Fibroblast of the conjunctiva (primary cell): ENCODE measurements at places on chromosomes 13 and 19.

GRCh38 chr13:98672947-98673613, 79.4 kb downstream of the SLC15A1 start:
- peak; percentile 62 for DNase-seq

DNA sequence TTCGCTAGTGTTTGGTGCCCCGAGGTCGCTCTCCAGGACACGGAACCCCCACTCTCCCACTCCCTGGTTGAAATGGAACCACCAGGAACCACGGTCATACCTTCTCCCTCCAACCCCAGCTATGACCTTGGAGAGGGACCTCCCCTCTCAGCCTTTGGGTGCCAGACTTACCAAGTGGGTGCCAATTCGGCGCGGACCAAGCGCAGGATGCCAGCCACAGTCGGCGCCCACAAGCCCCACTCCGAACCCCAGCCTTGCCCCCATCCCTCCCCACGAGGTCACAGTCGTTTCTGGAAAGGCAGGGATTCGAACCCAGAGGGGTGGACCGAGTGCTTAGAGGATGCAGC, 910 bp downstream of the PDE4C start:
- DNase-seq: no peak

- no peak for DNase-seq
Observed at GRCh38 chr13:46893221-46893740, 3.6 kb downstream of the HTR2A start.

DNA sequence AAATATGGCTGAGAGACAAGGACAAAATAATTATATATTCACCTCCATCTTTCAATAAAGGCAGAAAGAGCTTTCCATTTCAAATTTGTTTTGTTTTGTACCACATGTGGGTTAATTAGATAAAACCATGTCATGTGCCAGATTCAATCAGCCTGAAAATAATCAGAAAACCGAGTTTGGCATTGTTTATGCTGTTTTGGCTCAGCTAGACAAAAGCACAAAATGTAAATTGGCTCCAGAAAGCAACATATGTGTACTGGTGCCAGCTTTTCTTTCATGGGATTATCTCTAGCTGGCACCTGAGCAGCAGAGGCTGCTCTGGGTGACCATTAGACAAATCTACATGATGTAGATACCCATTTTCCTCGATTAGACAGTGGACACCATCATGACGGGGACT, 9.2 kb upstream of the DNAJC15 start:
- DNase-seq: no peak

DNA sequence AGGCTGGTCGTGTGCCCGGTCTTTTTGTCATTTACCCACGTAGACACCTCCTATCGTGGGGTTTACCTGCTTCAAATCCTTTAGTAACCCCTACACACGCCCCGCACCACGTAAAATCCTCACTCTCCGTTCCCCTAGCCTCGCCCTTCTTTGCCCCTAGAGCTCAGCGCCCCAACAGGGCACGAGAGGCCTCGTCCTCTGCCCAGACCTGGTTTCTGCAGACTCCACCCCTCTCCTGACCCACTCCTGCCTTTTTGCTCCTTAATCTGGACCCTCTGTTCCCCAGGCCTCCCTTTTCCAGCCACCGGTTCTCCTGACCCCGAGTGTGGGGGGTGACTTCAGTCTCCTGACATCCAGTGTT, 412 bp downstream of the ZNF528 start:
- no peak for DNase-seq

- no peak for DNase-seq
Observed at GRCh38 chr13:23510979-23511735, 59.1 kb upstream of the TNFRSF19 start.

DNA sequence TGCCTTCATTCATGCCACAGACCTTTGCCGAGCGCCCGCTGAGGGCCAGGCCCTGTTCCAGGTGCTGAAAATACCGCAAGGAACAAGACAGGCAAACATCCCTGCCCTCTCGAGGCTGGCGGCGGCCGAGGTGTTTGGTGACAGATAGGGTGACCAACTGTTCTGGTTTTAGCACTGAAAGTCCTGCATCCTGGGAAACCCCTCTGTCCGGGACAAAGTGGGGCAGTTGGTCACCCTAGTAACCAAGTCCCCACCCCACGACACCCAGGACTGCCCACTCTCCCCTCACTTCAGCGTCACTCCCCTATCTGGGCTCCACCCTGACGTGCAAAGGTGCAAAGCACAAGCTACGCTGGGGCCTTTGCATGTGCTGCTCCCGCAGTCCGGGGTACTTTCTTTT, 17.3 kb downstream of the ZBTB7A start:
- no peak for DNase-seq

- no peak for DNase-seq
Observed at GRCh38 chr13:51420681-51421490, 31.9 kb downstream of the INTS6 start.

- peak; percentile 83 for DNase-seq
Observed at GRCh38 chr19:16771618-16772017, 52.0 kb downstream of the NWD1 start.

DNA sequence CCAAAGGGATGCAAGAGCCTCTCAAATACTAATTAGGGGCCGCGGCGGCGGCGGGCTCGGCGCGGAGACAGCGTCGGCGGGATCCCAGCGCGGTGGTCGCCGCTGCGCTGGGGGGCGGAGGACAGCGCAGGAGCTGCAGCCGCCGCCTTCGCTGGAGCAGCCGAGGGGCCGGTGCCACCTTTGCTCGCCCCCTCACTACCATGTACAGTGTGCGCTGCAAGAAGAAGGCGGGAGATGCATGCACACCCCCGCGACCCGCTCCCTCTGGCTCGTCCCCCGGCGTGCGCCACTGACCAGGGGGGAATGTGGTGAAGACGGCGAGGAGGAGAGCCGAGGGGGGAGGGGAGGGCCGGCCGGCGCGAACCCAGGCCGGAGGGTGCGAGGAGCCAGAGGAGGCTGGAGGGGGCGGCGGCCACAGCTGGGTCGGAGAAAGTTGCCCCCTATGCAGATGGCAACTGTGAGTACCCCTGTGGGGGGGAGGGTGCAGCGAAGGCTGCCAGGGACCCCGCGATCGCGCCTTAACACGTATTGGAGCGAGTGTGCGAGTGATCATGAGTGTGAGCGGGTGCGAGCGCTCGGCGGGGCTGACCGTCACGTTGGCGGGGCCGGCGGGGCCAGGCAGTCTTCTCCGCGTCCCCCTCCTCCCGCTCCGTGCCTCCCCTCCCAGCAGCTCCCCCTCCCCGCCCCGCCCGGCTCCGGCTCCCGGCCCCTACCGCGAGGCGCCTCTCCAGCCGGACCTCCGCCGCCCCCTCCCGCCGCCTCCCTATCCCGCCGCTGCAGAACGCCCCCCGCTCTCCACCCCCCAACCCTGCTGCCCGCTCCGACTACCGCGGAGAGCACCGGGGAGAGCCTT, 808 bp downstream of the SLITRK5 start:
- no peak for DNase-seq

DNA sequence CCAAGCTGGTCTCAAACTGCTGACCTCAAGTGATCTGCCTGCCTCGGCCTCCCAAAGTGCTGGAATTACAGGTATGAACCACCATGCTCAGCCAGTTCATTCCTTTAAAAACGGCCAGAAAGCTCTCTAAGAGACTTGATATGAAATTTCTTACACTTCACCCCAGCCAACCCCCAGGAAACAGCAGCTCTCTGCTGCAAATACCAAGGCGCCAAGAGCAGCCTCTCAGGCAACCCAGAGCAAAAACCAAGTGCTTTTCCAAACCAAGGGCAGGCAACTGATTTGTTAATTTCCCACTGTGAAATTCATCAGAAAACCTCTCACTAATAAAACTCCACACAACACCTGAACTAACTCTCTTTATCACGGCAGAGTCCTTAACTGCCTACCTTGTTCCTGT, 44.9 kb downstream of the LATS2 start:
- no peak for DNase-seq

GRCh38 chr13:114153485-114154080, 21.2 kb upstream of the RASA3 start:
- no peak for DNase-seq

- DNase-seq: no peak
Observed at GRCh38 chr19:50878851-50879250, 5.6 kb downstream of the KLK2 start.

GRCh38 chr19:44785993-44786392, 8.3 kb downstream of the CBLC start:
- no peak for DNase-seq

GRCh38 chr19:8342684-8343482, at the start of gene KANK3:
Gene KANK3, minus strand, starts transcription at chr19:8343262. Its CDS starts 5,434 bp downstream, at chr19:8337828.
- DNase-seq: peak; percentile 83

DNA sequence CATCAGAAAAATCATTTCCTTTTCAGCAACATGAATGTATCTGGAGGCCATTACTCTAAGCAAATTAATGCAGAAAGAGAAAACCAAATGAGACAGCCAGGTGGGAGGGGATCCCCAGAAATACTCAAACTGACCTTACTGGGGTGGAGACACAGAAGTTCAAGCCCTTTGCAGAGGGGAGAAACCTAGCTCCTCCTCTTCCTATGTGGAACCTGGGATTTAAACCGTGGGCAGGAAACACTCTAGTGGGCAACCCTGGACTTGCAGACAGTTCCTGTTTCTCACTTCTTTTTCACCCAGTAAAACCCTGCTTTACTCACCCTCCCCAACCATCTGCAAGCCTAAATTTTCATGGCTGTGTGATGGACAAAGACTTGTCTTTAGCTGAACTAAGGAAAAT, 61.3 kb downstream of the SLITRK6 start:
- no peak for DNase-seq

GRCh38 chr13:111382411-111382810, 62.0 kb downstream of the TEX29 start:
- DNase-seq: no peak

- DNase-seq: no peak
Observed at GRCh38 chr13:99277629-99278028, 19.4 kb upstream of the GPR18 start.

- DNase-seq: no peak
Observed at GRCh38 chr13:99960663-99961311, 10.8 kb downstream of the ZIC5 start.

- DNase-seq: no peak
Observed at GRCh38 chr13:75318138-75318833, 163.7 kb downstream of the TBC1D4 start.

GRCh38 chr13:101390461-101390860, 25.8 kb downstream of the NALCN start:
- DNase-seq: no peak

GRCh38 chr13:104326523-104326922, 1260.3 kb upstream of the SLC10A2 start:
- DNase-seq: no peak
